8988T (cell line): ENCODE measurements at places on chromosomes 7 and 10.

DNA sequence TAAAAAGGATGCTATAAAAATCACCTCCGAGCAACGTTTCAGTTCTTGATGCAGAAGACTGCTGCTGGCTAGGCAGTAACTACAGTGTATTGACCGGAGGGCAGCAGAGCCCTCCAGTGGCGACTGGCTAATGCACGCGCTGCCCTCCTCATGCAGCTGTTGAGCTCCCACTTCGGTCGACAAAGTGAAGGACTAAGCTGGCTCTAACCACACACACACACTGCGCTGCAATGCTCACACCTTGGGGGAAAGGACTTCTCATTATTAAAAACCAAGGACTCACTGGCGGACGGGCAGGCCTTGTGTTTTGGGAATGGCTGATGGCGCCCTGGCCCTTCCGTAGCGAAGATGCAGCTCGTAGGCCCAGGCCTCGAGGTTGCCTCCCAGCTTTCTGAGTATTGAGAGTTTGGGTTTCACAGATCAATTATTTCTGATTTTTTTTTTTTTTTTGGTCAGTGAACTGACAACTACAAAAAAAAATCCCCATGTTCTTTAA, 120.9 kb upstream of the DIP2C start:
- DNase-seq, result no peak

DNA sequence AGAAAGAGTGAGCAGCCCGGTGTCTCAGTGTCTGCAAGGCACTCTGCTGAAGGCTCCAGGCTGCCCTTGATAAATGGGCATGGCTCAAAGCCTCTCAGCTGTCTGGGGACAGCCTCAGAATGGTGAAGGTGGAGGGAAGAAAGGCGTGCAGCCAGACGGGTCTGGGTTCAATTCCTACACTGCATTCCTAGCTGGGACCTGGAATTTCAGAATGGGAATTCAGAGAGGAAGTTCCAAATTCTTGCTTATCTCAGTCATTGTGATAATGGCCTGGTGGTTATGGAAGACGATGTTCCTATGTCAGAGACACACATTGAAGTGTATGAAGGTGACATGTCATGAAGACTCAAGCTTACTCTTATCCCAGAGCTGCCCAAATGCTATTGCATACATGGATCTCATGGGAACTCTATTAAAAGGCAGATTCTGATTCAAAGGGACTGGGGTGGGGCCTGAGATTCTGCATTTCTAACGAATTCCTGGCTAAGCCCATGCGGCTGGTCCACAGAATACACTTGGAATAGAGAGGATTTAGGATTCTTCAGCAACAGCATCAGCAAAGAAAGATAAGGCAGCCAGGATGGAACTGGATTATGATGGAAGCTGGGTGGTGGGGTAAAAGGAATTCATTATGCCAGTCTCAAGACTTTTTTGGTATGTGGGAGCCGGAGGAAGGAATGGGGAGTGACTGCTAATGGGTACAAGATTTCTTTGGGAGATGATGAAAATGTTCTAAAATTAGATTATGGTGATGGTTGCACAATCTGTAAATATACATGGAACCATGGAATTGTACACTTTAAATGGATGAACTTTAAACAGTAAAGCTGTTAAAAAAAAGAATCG, 82.6 kb upstream of the ZMIZ1 start:
- DNase-seq, result no peak

DNA sequence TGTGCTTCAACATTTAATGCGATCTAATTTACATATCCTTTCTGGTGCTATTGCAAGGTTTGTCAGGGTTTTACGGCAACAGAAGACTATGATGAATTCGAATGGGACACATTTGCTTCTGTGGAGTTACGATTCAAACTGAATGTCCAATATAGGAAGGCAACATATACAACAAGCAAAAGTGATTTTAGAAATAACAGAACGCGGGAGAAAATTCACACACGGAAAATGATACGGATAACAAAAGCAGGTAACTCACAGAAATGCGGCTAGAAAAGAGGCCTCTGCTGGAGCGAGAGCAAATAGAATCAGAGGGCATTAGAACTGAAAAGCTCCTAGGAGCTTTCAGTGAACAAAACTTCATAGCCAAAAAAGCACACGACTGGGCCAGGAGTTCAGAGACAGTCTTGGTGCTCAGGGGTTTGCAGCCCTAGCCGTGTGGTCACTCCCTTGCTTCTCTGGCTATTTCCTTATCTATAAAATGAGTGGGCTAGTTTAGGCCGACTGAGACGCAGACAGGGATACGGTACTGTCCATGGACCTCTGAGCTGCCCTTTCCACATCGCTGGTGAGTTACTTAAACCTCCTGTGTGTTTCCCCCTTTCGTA, 557 bp upstream of the TAX1BP1 start:
- DNase-seq, result no peak

GRCh38 chr7:80722616-80723195, 84.3 kb downstream of the CD36 start:
- DNase-seq, result no peak

- DNase-seq, result no peak
Measured at GRCh38 chr7:1360521-1360971, 98.7 kb downstream of the MICALL2 start.

- no peak for DNase-seq
Measured at GRCh38 chr7:120837599-120837998, 20.3 kb downstream of the TSPAN12 start.

DNA sequence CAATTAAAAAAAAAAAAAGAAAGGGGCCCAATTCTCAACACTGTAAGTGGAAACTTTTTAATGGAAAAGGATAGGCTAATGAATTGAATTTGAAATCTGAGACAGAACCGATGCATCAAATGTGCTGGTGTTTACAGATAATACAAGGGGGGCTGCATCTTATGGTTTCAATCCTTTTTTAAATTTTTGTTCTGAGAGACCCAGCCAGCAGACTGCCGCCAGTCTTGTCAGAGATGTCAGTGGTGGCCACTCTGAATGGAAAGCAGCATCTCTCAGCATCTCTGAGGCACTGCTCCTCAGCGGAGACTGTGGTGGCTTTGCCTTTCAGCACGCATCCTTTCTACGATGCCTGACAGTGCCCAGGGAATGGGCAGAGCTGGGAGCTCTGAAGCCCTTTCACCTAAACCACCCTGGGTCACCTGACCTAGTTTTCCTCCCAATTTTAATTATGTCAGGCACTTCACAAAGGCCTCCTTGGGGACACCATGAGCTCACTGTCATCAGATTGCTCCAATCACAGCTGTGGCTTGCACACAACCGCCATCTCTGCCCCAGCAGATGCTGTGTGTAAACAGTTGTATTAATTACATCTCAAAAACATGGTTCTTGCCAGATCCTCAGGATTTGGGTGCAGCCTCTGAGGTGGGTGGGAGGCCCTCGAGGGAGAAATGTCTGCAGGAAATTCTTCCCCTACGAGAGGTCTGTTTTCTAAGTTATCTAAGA, 81.2 kb downstream of the EGFR start:
- DNase-seq, result no peak

DNA sequence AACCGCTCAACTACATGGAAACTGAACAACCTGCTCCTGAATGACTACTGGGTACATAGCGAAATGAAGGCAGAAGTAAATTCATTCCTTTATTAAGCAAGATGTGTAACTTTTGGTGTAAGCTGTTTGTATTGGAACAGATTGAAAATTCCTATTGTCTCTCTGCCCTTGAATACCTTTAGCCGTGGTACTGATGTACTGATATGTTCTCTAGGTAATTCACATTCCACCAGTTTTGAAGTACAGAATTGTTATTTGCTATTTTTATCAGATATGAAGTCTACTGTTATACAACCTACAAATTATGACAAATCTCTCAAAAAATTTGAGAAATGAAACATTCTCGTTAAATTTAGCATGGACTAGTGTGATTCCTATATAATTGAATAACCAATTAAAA, 17.7 kb downstream of the ZMYND11 start:
- DNase-seq, result no peak

DNA sequence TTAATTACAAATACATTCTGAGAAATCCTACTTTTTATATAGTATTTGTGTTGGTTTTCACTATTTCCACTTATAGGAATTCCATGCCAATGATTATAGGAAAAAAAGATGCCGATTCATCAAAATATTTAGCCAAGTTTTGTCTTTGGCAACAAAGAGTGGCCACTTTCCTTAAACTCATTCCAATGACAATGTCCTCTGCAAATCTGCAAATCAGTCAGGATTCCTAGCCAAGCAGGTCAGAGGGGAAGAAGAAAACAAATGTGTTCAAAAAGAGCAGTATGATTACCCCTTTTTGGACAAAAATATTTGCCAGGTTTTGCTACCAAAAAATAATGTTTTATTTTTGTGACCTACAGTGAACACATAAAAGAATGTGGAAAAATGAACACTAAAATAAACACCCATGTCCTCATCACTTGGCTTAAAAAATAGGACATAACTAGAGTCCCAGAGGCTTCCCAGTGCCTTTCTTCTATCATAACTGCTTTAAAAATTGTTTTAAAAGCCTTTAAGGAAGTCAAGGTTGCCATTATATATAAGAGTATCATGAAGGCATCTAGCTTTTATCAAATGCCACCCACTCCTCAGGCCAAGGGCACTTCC, 125.9 kb downstream of the ADAM12 start:
- DNase-seq, result no peak

DNA sequence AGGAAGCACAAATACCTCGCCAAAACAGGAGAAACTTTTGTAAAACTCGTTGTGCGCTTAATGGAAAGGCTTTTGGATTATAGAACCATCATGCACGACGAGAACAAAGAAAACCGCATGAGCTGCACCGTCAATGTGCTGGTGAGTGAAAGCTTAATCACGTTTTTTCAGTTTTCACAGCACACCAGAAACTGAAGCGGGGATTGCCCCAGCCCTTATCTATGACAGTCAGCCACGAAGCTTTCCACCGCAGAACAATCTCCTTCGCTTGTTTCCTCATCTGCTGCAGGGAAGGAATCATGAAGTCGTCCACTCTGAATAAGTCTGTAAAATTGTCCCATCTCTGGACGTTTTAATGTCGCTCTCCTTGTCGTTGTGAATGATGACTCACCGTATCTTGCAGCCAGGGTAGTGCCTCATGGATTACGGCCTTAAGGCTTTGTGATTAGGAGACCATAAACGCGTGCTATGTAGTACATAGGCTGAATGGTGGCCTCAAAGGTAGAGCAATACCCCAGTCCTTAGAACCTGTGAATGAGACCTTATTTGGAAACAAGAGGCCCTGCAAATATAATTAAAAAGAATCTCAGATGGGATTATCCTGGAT, 174.9 kb upstream of the NPS start:
- no peak for DNase-seq

- no peak for DNase-seq
Measured at GRCh38 chr7:150586068-150586784, 19.0 kb downstream of the GIMAP4 start.

GRCh38 chr10:125448596-125448995, 234.4 kb downstream of the TEX36 start:
- no peak for DNase-seq

- no peak for DNase-seq
Measured at GRCh38 chr7:47264021-47264651, 317.8 kb downstream of the TNS3 start.

DNA sequence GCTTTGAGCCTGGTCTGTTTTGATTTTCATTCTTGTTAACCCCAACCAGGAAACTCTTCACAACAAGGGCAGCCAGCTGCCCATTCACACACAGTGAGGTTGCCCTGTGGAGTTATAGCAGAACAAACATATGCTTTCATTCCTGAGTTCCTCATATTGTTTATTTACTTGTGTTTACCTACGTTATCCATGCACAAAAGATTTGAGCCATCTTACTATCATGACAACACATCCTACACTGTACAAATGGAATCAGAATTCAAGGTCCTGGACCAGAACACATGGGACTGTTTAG, 21.7 kb upstream of the BMPER start:
- DNase-seq, result no peak

DNA sequence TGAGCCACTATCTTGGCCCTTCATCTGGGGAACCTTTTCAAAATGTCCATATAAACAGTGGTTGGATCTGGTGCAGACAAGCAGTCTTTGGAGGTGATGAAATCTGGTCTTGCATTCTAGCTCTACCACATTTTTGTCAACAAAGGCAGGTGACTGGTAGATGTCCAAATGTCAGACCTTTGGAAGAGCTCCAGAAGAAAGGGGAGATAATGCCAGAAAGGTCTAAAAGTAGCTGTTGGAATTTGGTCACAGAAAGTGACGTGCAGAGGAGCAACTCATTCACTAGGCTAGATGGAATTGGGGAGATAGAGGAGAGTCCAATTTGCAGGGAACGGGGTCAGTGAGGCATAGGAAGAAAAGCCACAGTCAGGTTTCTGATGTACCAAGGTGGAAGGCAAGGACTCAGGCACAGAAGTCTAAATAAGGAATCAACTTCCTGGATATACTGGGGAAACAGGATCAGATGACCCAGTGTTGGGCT, 36.4 kb upstream of the WAC start:
- DNase-seq, result no peak

DNA sequence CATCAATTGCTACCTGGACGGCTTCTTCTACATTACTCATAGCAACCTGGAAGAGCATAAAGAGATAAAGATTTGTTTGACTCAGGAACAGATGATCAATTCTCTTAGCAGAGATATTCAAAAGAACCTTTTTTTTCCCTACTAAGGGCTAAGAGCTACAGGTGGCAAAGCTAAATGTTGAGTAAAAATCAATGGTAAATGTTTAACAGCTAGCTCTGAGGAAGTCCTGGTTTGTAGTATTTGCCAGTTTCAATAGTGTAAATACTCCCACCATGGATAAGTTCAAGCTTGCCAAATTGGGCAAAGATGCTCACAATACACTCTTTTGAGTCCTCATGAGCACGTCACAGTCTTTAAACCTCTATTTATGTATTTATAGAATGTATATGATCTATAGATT, 64.0 kb downstream of the AKR1E2 start:
- DNase-seq, result no peak

GRCh38 chr7:155234950-155235789, 62.5 kb upstream of the INSIG1 start:
- DNase-seq, result no peak

DNA sequence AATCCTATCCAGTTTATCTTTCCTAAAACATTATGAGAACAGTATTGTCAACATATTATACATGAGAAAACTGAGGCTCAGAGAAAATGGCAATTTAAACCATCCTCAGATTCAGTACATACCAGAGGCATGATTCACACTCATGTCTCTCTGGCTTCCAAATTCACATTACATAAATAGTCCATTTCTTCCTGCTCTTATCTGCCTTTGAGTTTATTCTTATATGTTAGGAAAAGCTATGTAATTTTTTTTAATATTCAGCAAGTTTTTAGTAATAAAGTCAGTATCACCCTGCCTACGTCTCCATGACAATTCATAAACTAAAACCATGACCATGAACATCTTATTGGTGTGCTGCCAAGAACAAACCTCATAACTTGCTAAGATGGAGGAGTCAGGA, 1260.2 kb upstream of the SORCS1 start:
- DNase-seq, result no peak

DNA sequence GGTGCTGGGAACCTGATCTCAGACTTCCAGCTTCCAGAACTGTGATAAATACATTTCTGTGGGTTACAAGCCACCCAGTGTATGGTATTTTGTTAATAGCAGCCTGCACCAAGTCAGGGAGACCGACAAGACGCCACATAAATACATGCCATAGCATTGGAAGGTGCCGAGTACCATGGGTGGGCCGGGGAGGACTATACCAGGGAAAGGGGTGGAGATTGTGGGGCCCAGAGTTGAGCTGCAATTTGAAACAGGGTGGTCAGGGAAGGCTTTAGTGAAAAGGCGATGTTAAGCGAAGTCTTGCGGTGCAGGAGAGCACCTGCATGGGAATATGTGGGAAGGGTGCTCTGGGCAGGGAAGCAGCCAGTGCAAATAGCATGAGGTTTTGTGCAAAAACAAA, 88.9 kb upstream of the LRRC4 start:
- no peak for DNase-seq
